ENCODE measurements at places on chromosomes 16 and 17.

- DNase-seq = no peak
Measured at GRCh38 chr16:8905168-8905762, 23.1 kb downstream of the LITAFD start.

DNA sequence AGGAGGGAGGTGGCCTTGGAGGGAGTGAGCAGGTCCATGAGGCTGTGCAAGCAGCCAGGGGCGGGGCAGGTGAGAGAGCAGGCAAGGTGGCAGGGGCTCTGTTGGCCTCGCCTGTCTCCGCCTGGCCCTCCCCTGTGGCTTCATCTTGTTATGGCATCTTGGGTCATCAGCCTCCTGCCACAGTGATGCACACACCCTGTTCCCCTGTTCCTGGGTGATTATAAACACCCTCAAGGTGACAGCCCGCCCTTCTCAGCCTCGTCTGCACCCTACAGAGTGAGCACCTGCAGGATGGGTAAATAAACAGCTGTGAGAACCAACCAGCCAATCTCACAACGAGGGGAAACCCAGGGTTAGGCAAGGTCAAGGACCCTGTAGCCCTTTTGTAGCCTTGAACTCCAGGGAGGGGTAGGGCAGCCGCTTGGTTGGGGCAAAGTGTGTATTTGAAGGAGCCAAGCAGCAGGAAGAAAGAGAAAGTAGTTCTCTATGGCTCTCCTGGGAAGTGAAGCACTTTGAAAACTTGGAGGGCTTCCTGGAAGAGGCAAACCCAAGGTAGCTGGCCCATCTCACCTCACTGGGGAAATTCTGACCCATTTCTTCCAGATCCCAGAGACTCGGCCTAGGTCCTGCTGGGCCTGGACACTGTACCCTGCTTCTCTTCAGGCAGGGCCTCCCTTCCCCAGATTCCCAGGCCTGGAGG lies 60.6 kb downstream of the NT5M start:
- no peak for DNase-seq

- no peak for DNase-seq
Measured at GRCh38 chr17:10357768-10358167, 15.0 kb downstream of the MYH13 start.

GRCh38 chr16:90020838-90021382 lies 1.7 kb upstream of the DBNDD1 start:
- DNase-seq = no peak

DNA sequence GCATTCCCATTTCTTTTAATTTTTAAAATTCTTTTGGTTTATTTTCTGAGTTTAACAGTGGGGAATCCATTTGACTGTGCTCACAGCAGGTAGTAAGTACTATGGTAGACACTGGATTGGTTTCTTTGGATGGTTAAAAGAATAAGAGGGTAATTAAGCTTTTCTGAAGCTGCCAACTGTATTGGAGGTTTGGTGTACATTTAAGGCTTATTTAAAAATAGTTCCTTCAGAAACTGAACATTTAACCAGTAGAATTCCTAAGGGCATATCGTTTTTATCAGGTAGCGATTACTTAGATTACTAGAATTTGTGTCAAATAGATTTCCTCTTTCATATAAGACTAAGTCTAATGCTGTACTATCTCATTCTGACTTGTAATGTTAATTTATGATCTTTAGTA lies 162.4 kb downstream of the PPM1E start:
- no peak for DNase-seq

DNA sequence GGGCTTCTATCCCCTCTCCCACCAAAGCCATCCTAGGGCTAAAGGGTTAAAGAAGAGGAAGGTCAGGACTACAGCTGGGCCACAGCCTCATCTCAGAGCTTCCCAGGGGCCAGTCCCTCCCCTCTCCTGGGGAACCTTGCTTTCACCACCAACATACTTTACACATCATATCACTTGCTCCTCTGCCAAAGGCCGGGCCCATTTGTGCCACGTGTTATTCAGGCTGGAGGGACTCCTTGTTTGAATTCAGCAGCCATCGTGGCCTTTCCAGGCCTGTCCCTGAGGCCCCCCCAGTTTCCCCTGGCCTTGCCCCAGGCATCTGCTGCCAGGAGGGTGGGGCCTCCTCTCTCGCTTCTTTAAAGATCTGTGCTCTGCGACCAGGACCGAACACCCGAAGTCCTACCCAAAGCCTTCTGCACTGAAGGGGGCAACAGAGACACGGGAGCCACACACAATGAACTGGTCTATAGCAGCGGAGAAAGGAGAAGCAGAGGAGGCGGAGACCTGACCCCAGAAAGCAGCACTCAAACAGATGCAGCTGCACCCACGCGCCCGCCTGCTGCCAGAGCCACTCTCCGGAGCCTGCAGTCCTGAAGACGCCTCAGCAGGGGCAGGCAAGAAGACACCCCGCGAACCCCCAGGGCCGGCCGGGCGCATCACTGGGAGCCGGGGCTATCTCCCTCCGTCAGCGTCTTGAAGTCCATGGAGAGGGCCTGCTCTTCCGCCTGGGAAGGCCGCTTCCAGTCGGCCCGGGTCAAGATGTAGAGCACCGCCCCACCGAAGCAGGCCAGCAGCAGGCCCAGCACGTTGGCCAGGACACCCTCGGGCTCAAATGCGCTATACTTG lies 12.1 kb downstream of the CYB561 start:
- no peak for DNase-seq

DNA sequence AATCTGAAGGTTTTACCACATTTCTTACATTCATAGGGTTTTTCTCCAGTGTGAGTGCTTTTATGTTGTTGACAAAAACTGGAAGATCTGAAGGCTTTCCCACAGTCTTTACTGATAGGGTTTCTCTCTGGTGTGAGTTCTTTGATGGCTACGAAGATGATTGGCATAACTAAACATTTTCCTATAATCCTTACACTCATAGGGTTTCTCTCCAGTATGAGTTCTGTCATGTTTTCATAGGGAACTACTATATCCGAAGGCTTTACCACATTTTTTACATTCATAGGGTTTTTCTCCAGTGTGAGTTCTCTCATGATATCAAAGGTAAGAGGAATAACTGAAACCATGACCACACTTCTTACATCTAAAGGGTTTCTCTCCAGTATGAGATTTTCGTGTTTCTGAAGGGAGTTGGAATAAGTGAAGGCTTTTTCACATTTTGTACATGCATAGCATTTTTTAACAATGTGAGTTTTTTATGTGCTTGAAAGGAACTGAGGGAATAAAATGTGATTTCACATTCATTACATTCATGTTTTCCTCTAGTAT lies 1987.7 kb downstream of the TP53TG3F start:
- no peak for DNase-seq

GRCh38 chr16:86824751-86825296 lies 246.5 kb downstream of the FOXL1 start:
- DNase-seq = no peak

DNA sequence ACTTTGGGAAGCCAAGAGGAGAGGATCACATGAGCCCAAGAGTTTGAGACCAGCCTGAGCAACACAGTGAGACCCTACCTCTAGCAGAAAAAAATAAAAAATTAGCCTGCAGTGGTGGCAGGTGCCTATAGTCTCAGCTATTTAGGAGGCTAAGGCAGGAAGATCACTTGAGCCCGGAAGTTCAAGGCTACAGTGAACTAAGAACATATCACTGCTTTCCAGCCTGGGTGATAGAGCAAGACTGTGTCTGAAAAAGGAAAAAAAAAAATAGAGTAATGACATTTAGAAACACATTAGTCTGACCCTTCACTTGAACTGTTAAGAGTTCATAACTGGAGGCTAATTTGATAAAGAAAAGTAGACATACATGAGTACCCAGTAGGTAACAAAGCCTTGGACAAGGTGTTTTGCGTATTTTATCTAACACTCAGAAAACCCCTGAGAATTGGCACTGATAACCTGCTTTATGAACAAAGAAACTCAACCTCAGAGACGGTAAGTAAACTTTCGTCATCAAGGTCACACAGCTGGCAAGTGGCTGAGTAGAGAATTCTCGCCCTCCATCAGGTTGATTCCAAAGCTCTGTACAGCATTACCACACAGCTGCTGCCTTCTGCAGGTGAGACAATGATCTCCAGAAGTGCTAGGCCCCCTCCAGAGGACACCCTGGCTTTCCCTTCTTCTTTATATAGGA lies 101.1 kb downstream of the SMG6 start:
- DNase-seq = no peak

GRCh38 chr17:49633762-49634484 lies 44.0 kb downstream of the SPOP start:
- DNase-seq = no peak

GRCh38 chr17:66692421-66692690 lies 142.6 kb upstream of the CACNG5 start:
- no peak for DNase-seq

DNA sequence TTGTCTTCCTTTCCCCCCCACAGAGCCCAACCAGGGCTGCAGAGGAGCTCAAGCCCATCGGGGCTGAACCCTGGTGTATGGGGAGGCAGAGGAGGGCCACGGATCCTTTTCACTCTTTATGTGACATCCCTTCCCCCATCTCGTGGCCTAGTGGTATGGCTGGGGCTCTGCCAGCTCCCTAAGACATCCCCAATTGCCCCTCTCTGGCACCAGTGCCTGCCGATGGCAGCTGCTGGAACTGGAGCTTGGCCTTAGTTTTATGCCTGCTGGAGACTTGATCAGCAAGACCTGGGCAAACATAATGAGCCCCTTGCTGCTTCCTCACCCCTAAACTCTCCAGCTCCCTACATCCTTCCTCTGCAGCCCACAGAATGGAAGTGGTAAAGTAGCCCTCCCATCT lies 8.0 kb upstream of the TOP2A start:
- no peak for DNase-seq

DNA sequence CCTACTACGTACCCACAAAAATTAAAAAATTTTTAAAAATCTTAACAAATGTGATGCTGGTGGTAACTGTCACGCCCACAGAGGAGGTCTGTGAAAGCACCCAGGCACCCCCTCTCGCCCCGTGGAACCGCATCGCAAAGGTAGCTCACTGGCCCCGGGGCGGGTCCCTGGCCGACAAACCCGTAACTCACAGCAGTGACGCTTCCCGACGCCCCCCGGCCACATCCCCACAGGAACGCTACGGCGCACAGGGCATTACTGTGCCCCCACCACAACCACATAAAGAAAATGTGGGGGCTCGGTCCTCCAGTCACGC lies 366 bp downstream of the ANKS3 start:
- DNase-seq = no peak

- DNase-seq = no peak
Measured at GRCh38 chr16:10791048-10791447, 27.5 kb downstream of the TVP23A start.

- DNase-seq = no peak
Measured at GRCh38 chr17:4536259-4536741, 18.9 kb downstream of the MYBBP1A start.

- no peak for DNase-seq
Measured at GRCh38 chr17:12909046-12909445, 108.8 kb downstream of the ELAC2 start.

- no peak for DNase-seq
Measured at GRCh38 chr17:64016231-64016784, 4.1 kb downstream of the ICAM2 start.

- no peak for DNase-seq
Measured at GRCh38 chr16:3458278-3458851, 14.9 kb downstream of the NAA60 start.

DNA sequence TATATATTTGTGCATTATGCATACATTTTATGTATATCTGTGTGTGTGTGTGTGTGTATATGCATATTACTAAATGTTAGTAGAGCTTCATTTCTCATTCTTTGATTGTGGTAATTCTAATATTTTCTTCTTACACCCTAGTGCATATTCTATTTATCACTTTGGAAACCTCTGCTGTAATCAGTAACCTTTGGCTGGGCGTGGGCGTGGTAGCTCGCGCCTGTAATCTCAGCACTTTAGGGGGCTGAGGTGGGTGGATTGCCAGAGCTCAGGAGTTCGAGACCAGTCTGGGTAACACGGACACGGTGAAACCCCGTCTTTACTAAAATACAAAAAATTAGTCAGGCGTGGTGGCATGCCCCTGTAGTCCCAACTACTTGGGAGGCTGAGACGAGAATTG lies 26.9 kb downstream of the CPSF4L start:
- no peak for DNase-seq

- no peak for DNase-seq
Measured at GRCh38 chr16:15640966-15641365, 2.0 kb downstream of the MARF1 start.

DNA sequence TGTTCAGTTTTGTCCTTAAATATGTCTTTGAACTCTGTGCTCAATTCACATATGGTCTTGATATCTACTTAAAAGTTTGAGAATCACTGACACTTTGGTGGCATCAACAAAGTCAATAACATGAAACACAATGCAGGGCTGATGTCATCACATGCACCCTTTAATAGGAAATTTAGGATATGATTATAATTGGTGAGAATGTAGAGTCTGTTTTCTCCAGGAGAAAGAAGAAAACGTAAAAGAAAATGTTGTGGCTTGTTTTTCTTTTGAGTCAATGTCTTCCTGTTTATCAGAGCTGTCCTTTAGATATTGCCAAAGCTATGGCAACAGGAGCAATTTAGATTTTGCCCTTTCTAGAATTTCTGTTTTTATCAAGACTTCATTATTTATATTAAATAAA lies 396.9 kb downstream of the CDH13 start:
- no peak for DNase-seq

DNA sequence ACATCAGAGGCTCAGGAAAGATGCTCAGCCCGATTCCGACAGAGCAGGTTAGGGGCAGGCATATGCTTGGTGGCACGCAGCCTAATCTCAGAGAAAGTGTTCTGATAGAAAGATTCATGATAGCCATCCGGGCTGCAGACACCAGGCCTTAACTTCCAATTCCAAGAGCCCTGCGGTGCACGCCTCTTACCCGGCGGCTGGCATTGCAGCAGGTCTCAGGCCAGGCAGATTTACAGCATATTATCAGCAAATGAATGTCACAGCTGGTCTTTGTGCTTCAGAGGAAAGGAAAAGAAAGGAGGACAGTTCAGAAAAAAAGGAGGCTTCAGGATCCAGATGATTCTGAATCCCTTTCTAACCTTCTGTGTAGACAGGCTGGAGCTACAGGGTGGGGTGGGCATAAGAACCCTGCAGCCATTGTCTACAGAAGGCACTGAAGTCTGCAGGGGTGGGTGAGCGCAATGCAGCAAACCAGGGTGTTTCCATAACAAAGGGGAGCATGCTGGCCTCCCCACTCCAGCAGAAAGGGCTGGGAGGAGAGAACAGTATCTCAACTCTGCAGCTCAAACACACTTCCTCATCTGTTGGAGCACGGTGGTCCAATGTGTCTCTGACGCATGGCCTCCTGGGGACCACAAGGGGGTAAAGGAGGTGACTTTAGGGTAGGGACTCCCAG lies 277.4 kb upstream of the XYLT1 start:
- DNase-seq = no peak

- no peak for DNase-seq
Measured at GRCh38 chr16:19166500-19166899, 1.5 kb upstream of the SYT17 start.

- no peak for DNase-seq
Measured at GRCh38 chr16:50021544-50021943, 3.5 kb upstream of the CNEP1R1 start.

Measured in CD4-positive, alpha-beta T cell treated with Interleukin-6 at 100 ng/mL for 8 hours (primary cell).